ENCODE measurements at places on chromosomes 1 and 21.

- no peak for DNase-seq
Measured at GRCh38 chr1:188140958-188141357, 1312.2 kb downstream of the PLA2G4A start.

- no peak for DNase-seq
Measured at GRCh38 chr1:19010503-19010902, 54.0 kb upstream of the IFFO2 start.

DNA sequence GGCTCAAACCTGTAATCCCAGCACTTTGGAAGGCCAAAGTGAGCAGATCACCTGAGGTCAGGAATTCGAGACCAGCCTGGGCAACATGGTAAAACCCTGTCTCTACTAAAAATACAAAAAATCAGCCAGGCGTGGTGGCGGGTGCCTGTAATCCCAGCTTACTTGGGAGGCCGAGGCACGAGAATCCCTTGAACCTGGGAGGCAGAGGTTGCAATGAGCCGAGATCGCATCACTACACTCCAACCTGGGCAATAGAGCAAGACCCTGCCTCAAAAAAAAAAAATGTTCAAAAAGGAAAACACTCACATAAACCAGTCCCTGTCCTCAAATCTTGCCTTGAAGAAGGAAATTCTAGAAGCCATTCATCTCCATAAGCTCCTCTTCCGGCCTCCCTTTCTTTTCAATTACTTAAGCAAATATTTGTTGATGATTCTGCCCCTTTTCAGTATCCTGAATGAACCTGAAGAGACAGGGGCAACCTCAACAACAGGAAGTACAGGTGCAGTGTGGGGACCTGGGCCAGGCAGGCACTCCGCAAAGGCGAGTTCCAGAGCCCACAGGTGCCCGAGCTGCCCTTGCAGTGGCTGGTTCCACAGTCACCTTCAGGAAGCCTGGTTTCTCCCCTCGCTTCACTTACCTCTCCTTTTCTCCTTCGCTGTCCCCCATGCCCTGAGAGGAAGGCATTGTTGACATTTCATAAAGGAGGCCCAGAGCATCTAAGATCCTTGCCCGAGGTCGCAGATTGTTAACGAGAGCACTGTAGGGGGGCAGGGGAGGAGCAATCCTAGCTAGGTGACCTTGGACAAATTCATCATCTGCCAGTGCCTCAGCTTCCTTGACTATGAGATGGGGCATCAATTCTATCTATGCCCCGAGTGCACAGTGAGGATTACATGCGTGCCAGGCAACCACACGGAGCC is 8.9 kb upstream of the LEFTY1 start:
- peak; percentile 21 for DNase-seq

- DNase-seq, result no peak
Measured at GRCh38 chr21:27388825-27389224, 421.9 kb upstream of the ADAMTS5 start.

DNA sequence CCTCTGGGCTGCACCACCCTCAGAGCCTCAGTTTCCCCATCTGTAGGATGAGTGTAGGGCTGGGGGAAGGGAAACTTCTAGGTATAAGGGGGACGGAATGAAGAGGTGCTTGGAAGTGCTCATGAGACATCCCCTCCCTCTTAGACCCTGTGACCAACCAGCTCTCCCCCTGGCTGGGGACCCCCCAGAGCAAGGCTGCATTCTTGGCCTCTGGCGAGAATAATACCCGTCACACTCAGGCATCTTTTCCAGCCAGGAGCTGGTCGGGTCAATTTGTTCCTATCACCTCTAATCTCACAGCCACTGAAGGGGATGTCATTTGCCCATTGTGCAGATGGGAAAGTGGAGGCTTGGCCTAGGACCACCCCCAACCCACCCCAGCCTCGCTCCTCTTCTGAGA is 443.0 kb downstream of the PTPRU start:
- no peak for DNase-seq

- DNase-seq, result no peak
Measured at GRCh38 chr1:86209346-86209745, 52.8 kb upstream of the COL24A1 start.

GRCh38 chr1:1068517-1069055 is 5.5 kb downstream of the RNF223 start:
- peak; percentile 60 for DNase-seq

- DNase-seq, result no peak
Measured at GRCh38 chr1:246959944-246960693, 28.4 kb upstream of the AHCTF1 start.

Measured in T-helper 17 cell (primary cell).